ENCODE measurements at places on chromosomes 11 and 22.

DNA sequence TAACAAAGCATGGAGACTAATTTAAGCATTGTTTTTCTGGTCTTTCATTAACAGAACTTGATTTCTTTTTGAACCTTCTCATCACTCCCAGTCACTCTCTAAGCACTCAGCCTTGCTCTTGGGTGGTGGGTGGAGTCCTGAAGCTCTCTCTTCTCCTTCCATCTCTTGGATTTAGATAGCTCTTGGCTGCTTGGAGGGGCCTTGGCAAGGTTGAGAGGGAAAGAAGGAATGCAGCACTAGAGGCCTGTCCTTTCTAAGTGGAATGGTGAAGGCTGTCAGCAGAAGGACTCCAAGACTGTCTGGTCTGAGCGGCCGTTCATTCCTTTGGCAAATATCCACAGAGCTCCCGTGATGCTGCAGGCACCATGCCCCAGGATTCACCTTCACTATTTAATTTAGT, 168.6 kb upstream of the E2F8 start:
- no peak for DNase-seq

GRCh38 chr11:97794876-97795275, 1225.9 kb upstream of the CNTN5 start:
- DNase-seq: peak; percentile 26

- no peak for DNase-seq
Measured at GRCh38 chr11:126414615-126415014, 59.1 kb downstream of the ST3GAL4 start.

DNA sequence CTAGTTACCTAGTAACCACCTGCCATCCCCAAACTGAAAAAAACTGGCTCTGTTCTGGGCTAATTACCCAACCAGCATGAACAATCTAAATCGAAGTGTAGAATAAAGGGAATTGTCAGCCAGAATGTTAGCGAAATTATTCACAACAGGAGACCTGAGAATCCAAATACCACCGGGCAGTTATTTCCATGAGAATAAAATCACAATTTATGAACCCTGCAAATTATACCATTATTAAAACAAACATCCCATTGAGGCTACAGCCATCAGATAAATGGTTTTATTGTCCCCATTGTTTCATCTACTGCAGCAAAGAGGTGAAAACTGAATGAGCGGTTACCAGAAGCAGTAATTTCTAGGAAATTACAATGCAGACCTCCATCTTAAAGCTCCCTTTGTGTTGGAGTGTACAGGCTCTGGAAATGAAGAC, 21.7 kb downstream of the FAM168A start:
- no peak for DNase-seq

DNA sequence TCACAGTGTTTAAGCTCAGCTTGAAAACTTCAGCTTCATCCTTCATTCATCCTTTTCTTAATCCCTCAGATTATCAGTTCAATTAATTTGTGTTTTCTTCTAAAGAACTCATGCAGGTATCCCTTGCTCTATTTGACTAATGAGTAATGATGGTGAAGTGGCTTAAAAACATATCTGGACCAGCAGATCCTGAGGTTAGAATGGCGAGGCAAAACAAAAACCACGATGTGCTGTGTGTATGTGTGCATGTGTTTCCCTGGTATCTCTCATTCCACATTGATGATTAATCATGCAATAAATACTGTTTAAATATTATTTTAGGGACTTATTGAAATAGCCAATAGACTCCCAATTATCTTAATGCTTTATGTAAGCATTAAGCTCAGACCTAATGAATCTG, 437.0 kb downstream of the DYNC2H1 start:
- no peak for DNase-seq

GRCh38 chr11:75140269-75141138, 10.4 kb upstream of the SLCO2B1 start:
- peak; percentile 69 for DNase-seq

- peak; percentile 48 for DNase-seq
Measured at GRCh38 chr22:20436768-20437612, 635 bp downstream of the SCARF2 start.

All from mesendoderm (in vitro differentiated cells).